Right renal cortex interstitium (tissue), 3 donors: ENCODE measurements at places on chromosomes 12 and 14. TPM values are rescaled to one million over a fixed set of nuclear protein-coding genes. Genes with fewer than 3 reads are reported as not detected.

DNA sequence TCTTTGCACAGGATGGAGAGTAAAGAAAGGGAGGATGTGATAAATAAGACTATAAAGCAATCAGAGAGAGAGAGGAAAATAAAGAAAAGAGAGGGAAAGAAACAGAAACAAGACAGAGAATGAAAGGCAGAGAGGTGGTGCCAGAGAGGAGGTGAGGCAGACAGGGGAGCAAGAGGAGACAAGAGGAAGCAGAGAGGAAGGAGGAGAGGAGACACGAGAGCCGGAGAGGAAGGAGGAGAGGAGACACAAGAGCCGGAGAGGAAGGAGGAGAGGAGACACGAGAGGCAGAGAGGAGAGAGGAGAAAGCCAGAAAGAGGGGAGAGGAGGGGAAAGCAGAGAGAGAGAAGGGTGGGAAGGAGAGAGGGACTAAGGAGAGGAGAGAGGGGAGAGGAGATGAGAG is 125.2 kb downstream of the PAPOLA start:
- DNase-seq, result no peak

GRCh38 chr12:114152890-114153289 is 186.8 kb upstream of the RBM19 start:
- DNase-seq, result no peak

DNA sequence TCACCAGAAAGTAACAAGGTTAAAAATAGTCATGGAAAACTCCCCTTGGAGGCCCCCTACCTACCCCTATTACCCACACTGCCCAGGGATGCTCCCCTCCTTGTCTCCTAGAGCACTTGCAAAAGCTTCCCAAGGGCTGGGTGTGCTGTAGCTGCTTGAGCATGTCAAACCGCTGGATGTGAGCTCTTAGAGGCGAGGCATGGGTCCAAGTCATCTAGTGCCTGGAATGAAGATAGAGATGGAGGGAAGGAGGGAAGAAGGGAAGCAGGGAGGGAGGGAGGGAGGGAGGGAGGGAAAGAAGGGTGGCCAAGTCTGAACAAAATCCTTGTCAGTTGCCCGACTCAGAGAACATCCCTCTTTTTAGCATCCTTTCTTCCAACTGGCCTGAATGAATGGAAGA is 43.1 kb downstream of the LTBP2 start:
- DNase-seq, result no peak

DNA sequence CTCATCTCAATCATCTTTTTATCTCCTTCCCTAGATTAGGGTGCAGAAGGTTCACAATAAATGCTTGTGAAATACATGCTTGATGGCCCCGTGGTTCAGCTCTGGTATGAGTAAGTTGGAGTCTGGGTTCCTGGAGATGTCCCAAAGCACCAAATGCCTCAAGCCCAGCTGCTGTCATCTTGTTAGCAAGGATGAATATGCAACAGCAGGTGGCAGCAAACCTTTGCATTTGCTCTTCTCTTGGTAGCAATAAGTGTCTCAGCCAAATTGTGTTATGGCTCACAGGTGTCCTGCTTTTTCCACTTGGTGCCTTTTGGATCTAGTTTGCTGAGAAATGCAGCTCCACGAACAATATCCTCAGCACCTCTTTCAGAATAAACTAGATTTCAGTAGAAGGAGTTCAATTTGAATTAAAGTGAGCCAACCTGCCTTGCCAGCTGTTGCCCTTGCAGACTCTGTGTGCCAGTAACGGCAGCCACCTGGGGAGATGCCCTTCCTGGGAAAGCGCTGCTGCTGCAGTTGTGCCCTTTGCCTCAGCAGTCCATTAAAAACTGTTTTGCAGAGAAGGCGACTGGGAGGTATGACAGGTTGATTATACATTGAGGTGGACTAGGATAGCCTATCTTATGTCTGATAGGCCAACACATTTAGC is 417.3 kb downstream of the SNAPC1 start:
- peak; percentile 37 for DNase-seq

The STRN3 gene
- 51.6 TPM for polyA plus RNA-seq

DNA sequence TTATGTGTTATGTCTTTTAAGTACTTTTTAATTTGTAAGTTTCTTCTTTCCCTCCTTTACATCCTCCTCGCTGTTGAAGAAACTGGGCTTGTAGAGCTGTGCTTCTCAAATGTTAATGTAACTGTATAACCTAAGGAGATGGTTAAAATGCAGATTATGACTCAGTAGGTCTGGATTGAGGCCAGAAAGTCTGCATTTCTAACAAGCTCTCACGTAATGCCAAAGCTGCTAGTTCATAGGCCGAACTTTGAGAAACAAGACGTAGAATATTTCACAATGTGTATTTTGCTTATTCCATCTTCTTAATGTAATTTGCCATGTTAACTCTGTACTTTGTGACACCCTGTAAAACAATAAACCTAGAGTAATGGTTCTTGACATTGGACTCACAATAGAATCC is 193.3 kb upstream of the SYT1 start:
- no peak for DNase-seq

The OLR1 gene
- polyA plus RNA-seq, result 1.4 TPM

DNA sequence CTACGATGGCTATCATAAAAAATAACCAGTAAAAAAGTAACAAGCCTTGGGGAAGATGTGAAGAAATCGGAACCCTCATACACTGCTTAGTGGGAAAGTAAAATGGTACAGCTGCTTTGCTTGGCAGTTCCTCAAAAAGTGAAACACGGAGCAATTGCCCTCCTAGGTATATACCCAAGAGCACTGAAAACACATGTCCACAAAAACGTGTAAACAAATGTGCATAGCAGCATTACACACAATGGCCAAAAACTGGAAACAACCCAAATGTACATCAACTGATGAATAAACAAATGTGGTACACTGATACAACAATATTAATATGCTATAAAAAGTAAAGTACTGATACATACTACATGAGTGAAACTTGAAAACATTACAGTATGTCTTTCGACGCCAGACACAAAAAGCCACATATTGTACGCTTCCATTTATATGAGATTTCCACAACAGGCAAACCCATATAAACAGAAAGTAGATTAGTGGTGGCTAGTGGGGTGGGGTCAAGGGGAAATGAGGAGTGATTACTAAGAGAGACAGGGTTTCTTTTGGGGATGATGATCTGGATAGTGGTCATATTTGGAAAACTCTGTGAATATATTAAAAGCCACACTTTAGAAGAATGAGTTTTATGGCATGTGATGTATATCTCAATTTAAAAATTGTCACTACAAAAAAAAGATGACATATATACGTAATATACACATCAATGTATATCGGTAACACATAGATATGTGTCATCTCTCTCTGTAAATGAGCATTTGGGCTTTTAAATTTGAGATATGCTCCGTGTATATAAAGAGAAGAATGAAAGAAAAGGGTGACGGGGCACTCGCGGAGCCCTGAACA is 996 bp downstream of the SLC41A2 start:
- DNase-seq, result no peak

- no peak for DNase-seq
Measured at GRCh38 chr12:116661341-116661740, 76.5 kb downstream of the SPRING1 start.

The UNC79 gene
- 0.87 TPM for polyA plus RNA-seq

DNA sequence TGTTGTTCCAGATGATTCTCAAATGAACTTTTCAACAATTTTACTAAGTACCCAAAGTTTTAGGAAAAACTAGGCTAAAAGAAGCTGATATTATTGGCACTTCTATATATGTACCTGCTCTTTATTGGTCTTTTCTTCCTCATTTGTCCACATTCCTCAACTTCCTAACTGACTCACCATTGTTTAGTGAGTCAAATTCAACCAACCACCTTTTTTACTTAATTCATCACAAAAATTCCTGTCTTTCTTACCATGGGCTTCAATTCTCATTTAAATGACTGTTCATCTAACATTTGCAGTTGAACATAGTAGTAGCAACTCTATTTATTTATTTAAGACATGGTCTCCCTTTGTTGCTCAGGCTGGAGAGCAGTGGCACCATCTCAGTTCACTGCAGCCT is 47.6 kb upstream of the SLC2A13 start:
- no peak for DNase-seq

DNA sequence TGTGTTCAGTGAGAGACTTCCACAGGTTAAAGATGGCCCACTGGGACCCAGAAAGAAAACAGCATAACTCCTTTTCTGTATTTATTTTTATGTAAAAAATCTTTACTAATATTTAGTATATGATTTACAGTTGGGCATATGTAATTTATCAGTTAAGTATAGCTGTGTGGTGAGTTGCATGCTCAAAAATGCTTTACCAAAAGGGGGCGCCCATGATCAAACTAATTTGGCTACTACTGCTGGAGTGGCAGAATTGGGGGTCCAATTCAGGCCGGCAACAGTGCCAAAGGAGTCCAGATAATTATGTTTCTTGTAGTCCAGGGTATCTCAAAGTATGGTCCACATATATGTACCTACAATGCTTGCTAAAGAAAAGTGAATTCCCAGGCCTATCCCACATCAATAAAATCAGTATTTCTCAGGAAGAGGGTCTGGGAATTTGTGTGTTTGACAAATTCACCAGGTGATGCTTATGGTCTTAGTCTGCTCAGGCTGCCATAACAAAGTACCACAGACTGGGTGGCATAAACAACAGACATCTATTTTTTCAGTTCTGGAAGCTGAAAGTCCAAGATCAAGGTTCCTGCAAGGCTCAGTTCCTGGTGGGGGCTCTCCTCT is 152.0 kb downstream of the KTN1 start:
- no peak for DNase-seq

DNA sequence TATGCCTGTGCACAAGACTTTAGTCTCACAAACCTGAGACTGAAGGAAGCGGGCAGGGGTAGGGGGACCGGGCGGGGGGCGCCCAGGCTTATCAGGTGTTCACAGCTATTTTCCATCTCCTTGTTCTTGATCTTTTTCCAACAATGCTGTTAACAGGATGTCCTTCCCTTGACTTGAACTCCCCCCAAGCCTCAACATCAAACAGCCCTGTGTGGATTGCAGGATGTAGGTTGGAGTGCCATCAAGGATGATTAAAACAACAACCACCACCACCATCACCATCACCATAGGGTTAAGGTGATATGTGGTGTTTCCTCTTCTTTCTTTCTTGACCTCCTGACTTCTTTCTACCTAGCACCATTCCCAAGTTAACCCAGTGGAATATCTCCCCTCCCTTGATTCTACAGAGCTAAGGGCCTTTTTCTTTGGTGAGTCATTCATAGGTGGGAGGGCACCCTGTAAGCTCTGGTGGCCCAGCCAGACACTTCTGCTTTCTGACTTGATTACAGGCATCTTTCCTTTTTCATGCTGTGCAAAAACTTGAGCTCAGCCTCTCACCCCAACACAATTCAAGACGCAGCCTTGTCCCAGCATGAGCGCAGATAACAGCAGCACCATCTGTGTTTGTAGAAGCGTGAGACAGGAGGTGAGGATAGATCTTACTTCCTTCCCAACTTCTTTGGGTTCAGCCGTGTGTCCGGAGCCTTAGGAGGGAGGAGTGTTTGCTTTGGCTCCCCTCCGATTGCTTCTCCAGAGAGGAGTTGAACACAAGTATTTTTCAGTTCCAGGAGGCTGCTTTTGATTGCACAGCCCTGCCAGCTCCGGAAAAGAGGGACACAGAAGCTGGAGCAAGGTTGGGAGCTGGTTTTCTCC is 26.8 kb downstream of the FLVCR2 start:
- DNase-seq, result no peak

The COX6A1 gene
- 339 TPM for polyA plus RNA-seq

The DYRK2 gene
- polyA plus RNA-seq, result 29.0 TPM

- no peak for DNase-seq
Measured at GRCh38 chr12:127170226-127171180, 1096.5 kb upstream of the TMEM132C start.

The TROAP gene
- polyA plus RNA-seq, result 16.1 TPM

The KRT71 gene
- not detected for polyA plus RNA-seq

DNA sequence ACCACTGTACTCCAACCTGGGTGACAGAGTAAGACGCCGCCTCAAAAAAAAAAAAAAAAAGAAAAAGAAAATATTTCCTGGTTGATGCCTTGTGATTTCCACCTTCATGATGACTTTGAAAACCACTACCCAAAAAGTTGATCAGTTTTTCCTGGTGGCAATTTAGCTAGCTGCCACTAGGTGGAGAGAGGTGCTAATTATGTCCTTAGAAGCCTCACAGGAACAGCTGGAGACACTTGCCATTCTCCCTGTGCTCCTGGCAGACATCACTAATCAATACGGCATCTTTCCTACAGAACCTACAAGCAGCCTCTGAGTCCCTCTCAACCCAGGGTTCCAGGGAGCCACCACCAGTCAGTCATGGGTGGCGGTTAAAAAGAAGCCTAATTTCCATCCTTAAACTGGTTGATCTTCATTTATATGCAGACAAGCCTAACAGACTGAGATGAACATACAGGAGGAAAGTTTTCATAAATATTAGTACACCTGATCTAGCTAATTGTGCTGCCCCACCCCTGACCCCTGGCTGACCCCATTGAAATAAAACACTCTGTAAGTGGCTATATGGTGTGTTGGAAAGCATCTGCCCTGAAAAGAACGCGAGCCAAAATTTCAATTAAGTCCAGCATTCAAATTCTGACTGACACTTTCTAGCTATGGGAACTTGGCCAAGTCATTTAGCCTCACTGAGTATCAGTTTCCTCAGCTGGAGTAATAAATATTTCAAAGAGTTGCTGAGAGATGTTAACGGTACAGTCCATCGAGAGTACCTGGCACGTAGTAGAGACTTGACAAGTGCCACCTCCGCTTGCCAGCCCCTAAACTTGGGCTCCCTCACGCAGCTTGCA is 6.2 kb upstream of the OAS1 start:
- no peak for DNase-seq

DNA sequence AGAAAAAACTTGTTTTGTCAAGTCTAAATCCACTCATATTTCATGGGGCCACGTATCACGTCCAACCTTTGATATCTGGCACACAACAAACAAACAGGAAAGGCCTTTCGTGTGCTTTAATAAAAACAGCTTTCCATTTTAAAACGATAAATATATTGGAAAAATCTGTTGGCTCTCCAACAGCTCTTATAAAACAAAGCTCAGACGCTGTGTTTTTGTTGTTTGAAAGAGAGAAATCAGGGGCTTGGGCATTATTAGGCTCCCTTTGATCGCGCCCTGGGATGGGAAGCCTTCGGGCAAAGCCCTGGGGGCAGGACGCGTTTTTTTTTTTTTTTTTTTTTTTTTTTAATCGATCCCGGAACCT is 429 bp upstream of the PLEKHA5 start:
- peak; percentile 23 for DNase-seq

DNA sequence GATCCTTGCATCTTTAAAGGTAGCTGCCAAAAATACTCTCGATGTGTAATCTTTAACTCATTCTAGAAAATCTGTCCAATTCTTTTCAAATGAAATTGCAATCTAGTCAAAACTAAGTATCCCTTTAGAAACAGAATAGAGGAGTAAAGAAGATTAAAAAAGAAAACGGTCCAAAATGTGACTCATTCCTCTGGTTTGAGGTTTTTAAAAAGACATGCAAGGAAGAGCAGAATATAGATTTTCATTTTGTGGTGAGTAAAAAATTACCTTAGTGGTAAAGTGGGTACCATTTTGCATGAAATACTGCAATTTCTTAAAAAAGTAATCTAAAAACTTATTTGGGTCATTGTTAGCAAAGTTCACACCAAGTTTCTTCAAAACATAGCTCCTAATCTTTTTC is 108.4 kb downstream of the BRMS1L start:
- no peak for DNase-seq
